CD4-positive, alpha-beta T cell treated with Interleukin-2 at 100 ng/mL for 4 hours (primary cell): ENCODE measurements at places on chromosomes 11 and 22.
A peak's percentile ranks its signal among the peaks of the same experiment; 100 is the strongest.

GRCh38 chr11:41074318-41074717 lies 385.1 kb downstream of the LRRC4C start:
- no peak for DNase-seq

DNA sequence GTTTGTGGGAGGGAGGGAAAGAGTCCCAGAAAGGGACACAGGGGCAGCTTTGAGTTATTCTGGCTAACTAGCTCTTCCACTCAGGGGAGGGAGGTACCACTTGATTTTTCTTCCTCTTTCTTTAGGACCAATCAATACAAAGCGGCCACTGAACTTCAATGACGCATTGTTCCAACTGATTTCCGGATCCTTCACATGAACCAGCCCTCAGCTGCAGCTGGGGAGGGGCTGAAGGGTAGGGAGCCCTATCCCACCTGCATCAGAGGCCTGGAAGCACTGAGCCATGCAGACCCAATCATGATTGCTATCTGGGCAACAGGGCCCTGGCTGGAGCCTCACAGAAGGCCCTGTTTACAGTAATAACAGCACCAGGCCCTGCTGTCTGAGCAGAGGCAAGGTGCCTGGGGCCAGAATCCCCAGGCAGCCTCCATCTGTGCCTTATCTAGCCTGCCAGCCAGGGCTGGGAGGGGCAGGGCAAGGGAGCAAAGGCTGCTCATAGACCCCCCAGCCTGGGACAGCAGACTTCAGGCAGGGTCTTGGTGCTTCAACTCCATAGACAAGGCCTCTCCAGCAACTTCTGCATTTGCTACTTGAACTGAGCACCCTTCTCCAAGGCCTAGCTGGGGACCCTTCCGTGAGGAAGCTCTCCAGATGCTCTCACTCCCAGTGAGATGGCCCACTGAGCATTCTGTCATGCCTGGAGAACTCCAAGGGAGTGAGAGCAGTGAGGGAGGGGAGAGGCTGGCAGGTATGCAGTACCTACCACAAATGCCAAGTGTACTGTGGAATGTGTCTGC lies 22.5 kb downstream of the CLPB start:
- DNase-seq, result peak; percentile 3

DNA sequence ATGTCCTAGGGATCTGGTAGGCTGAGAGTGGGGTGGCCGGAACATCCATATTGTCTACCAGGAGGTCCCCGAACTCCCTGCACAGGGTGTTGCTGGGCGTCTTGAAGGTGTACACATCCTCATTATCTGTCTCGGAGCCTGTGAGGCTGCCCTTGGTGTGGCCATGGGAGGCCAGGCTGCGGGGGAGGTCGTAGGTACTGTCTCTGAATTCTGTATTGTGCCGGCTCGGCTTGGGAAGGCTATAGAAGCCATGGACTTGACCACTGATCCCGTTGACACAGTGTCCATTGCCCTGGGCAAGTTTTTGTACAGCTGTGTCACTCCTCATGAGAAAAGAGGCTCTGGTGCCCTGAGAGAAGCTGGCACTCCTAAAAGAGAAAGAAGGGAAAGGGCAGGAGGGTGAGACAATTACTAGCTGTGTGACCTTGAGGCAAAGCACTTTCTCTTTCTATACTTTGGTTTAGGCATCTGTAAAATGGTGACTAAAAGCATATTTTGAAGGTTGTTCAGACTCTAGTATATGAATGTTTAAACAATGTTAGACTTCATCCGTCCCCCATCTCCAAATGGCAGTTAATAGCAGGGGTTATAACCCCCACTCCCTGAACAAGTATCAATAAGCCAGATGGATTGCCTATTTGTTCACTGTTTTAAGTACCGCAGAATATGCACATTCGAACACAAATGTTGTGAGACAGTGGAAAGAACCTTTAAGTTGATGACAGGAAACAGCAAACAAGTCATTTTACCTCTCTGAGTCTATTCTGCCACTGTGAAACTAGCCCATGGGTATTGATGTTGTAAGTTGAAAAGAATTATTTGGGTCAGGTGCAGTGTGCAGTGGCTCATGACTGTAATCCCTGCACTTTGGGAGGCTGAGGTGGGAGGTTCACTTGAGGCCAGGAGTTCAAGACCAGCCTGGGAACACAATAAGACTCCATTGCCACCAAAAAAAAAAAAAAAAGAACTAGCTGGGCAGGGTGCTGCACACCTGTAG lies 38.3 kb downstream of the USP35 start:
- no peak for DNase-seq

GRCh38 chr11:68373815-68374501 lies 61.6 kb downstream of the LRP5 start:
- no peak for DNase-seq

- no peak for DNase-seq
These were observed 1.2 kb upstream of the ATF4 start for GRCh38 chr22:39518996-39519680.

DNA sequence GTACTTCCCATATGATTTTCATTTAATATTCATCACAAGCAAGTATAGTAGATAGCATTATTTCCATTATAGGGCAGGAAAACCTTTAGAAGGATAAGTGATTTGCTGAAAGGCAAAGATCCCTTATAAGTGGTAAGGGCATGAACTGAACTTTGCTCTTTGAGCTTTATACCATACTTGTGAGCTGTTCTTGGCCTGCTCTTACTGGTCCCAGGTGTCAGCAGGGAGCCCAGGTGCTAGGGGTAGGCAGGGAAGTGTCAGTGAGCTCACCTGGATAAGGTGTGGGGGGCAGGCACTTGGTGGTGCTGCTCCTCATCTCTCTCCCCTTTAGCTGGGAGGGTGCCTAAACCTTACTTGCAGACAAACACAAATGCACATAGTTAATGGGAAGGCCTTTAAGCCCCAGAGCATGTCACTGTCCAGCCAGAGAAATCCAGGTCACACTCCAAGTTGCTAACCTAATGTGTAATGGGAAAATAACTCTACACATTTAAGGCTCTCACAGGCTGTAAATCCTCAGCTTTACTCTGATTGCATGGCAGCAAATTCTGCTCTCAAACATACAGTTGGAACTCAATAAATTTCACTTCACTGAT lies 114.4 kb downstream of the PLEKHA7 start:
- no peak for DNase-seq

DNA sequence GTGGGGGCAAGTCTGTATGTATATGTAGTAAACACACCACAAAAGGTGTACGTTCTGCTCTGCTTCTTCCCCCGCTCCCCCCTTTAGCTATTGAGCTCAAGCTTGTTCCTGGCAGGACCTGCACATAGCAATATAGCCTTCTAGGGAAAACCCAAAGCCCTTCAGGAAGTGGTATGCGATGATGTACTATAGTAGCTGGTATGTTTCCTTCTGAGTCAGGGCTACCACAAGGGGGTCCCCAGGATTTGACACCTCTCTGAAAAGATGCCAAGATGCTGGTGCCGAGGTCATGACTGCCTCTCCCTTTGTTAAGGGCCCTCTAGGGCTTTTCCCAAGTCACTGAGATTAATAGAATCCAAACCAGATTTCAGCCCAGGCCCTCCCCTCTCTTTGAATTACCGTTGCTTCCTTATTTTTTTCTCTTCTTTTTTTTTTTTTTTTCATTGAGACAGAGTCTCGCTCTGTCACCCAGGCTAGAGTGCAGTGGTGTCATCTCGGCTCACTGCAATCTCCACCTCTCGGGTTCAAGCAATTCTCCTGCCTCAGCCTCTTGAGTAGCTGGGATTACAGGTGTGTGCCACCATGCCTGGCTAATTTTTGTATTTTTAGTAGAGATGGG lies 268.4 kb downstream of the ETS1 start:
- peak; percentile 88 for DNase-seq

GRCh38 chr11:8442301-8442700 lies 151.7 kb downstream of the STK33 start:
- DNase-seq, result no peak

DNA sequence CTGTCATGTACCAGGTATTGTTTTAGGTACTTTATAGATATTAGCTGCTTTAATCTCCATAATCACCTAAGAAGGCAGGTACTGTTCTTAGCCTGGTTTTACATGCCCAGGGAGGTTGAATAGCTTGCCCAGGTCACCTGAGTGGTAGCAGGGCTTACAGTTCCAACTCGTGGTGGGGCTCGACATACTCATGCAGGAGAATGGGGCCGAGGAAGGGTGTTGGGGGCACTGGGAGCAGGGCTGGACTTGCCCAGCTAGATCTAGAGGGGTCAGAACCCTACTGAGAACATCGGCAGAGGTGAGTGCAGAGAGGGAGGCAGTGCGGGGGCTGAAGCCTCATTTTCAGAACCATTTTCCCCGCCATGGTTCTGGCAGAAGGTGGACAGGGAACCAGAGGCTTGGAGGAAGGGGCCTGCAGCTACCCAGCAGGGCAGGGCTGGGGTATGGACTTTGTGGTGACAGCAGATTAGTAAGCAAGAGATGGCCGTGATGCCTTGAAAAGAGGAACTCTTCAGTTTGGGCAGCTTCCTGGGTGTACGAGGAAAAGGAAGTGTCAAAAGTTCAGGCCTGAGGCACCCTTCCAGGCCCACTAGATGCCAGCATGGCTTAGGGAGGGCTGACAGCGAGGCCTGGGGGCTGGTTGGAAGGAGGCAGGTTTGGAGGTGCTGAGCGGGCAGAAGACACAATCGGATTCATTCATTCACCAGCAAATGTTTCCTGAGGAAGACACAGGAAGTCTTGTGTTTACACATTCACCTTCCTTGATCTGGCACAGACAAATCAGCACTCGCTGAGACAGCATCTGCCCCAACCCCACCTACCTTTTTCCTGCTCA lies 54.7 kb upstream of the LYVE1 start:
- DNase-seq, result peak; percentile 8

DNA sequence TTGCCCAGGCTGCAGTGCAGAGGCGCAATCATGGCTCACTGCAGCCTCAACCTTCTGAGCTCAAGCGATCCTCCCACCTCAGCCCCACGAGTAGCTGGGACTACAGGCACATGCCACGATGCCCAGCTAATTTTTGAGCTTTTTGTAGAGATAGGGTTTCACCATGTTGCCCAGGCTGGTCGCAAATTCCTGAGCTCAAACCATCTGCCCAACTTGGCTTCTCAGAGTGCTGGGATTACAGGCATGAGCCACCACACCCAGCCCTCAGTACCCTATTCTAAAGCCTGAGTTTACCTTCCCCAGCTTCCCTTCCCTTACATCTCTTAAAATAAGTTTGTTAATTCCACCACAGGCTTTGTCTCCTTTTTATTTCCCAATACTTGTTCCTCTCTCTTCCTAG lies 59.1 kb downstream of the AMBRA1 start:
- DNase-seq, result no peak

- DNase-seq, result no peak
These were observed 15.0 kb upstream of the TRIM44 start for GRCh38 chr11:35647421-35648093.
